ENCODE measurements at places on chromosomes 1 and 21. TPM values are rescaled to one million over a fixed set of nuclear protein-coding genes. Genes with fewer than 3 reads are reported as not detected.

The MANEAL gene
- 1.8 TPM for total RNA-seq

The PRRX1 gene
- total RNA-seq: not detected

The NBPF9 gene
- total RNA-seq: 28.8 TPM

The CASQ1 gene
- not detected for total RNA-seq

The VTCN1 gene
- total RNA-seq: not detected

The WARS2 gene
- total RNA-seq: 11.1 TPM

The TBX15 gene
- total RNA-seq: not detected

The LIPI gene
- total RNA-seq: not detected

The ADAM30 gene
- total RNA-seq: not detected

The ZNF683 gene
- 0.18 TPM for total RNA-seq

The GSTM5 gene
- total RNA-seq: not detected
